ENCODE measurements at places on chromosomes 3 and 15.

GRCh38 chr3:64756398-64756986 is 68.7 kb upstream of the ADAMTS9 start:
- DNase-seq = no peak

GRCh38 chr15:58331560-58331912 is 100.3 kb upstream of the LIPC start:
- DNase-seq = no peak

- no peak for DNase-seq
Measured at GRCh38 chr3:195441992-195442572, 738 bp downstream of the ACAP2 start.

DNA sequence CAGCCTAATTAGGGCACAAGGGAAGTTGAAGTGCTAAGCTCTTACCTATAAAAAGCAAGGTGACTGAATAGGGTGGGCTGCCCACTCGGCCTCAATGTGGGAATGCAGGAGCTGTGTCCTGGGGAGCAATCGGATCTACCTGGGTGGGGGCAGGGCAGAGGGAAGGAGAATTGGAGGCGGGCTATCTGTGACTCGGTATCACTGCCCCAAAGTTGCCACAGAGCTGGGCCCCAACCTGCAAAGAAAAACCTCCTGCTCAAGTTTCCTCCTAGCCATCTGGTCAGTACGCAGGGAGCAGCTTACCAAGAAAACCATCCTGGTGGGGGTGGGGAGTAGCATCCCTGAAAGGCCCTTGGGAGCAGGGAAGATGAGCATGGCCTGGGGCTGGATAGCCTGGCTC is 10.7 kb downstream of the CIB2 start:
- peak; percentile 67 for DNase-seq

GRCh38 chr3:168272343-168272985 is 176.7 kb upstream of the GOLIM4 start:
- DNase-seq = no peak

DNA sequence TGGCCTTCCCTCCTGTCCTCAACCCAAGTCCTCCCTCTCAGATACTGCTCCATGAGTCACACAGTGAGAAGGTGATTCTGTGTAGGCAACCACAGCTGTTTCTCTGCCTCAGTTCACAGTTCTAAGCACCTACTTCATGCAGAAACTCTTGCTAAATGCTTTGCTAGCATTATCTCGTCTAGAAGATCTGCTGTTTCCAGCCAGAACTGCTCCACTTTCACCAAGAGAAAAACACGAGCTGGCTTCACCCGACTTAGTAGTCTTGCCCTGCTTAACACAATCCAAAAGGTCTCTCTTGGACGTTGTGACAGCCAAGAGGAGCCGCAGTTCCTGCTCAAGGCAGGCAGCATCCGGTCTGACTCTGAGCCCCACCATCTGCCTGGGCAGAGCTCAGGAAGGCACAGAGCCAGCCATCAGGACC is 272.1 kb downstream of the UACA start:
- DNase-seq = no peak

- no peak for DNase-seq
Measured at GRCh38 chr3:142645236-142645793, 49.1 kb downstream of the PLS1 start.

GRCh38 chr3:18030371-18030870 is 288.0 kb upstream of the TBC1D5 start:
- no peak for DNase-seq

GRCh38 chr15:98896002-98896721 is 111.4 kb downstream of the PGPEP1L start:
- DNase-seq = no peak

GRCh38 chr3:126468028-126468891 is 7.4 kb downstream of the ZXDC start:
- DNase-seq = no peak

DNA sequence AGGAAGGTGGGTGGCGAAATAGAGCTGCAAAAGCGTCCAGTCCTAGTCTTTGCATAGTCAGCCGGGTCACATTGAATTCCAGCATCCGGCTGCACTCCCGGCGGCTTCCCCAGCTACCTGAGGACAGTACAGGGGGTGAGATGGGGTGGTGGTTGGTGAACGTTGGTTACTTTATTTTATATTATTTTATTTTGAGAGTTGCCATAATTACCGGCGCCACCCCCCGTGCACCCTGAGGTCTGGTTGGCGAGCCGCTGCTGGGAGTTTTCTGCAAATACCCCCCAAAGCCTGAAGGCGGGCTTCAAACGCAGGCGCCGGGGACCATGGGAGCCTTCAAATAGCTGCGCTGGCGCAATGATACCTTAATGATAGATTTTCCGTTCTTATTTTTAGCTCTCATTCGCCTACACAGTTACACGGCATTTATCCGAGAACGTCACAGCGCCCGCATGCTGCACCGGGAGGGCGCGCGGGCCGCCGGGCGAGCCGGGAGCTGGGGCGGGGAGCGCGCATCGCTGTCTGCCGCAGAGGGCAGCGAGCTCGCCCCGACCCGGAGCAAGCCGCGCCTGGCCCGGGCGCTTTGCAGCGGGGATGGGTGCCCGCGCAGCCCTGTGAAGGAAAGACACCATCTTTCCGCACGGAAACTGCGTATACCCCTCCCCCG is 756 bp upstream of the RASGRF1 start:
- DNase-seq = peak; percentile 2

GRCh38 chr3:55175423-55175822 is 247.6 kb upstream of the LRTM1 start:
- DNase-seq = no peak
